Activated naive CD4-positive, alpha-beta T cell treated with anti-CD3 and anti-CD28 coated beads for 36 hours (primary cell): ENCODE measurements at places on chromosomes 2 and 18.
A peak's percentile ranks its signal among the peaks of the same experiment; 100 is the strongest.

DNA sequence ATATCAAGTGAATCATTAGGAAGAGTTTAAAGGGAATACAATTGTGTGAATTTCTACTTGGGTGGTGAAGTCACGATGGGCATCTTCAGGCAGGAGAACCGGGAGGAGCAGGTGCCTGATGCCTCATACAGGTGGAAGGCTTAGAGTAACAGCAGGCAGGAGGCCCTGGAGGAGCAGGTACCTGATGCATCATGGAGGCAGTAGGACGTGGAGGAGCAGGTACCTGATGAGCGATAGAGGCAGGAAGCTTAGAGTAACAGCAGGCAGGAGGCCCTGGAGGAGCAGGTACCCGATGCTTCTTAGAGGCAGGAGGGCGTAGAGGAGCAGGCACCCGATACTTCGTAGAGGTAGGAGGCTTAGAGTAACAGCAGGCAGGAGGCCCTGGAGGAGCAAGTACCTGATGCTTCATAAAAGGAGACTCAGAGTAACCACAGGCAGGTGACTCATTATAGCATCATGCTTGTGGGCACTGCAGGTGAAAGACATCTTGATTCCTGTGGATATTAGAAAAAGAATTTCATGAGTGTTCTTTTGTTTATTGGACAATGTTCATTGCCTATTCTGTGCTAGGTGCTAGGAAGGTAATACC lies 133.9 kb downstream of the ATP9B start:
- DNase-seq = peak; percentile 60

DNA sequence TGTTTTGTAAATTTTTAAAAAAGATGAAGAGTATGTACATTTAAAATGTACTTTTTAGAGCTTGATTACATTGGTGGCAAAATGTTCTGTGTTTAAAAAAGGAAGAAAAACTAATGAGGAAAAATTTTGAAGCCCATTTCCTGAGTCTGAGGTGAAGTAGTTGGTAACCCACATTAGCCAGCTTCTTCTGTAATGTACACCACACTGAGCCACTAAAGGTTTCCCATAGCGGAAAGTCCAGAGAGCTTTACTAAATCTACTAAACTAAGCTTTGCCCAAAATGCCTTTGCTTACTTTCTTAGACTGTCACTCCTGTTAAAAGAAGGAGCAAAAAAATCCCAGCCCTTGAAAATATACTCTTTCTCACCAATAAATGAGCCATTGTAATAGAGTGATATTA lies 804.8 kb upstream of the ZEB2 start:
- DNase-seq = no peak

DNA sequence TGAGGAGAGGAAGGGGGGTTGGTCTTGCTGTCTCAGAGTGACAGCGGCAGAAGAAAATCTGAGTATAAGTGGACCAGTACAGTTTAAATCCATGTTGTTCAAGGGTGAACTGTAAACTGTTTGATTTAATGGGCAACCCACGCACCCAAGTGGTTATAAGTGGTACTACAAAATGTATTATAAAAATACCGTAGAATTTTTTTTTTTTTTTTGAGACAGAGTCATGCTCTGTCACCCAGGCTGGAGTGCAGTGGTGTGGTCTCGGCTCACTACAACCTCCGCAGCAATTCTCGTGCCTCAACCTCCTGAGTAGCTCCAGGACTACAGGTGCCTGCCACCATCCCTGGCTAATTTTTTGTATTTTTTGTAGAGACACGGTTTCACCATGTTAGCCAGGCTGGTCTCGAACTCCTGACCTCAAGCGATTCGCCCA lies 2.1 kb upstream of the CHCHD5 start:
- DNase-seq = peak; percentile 38

DNA sequence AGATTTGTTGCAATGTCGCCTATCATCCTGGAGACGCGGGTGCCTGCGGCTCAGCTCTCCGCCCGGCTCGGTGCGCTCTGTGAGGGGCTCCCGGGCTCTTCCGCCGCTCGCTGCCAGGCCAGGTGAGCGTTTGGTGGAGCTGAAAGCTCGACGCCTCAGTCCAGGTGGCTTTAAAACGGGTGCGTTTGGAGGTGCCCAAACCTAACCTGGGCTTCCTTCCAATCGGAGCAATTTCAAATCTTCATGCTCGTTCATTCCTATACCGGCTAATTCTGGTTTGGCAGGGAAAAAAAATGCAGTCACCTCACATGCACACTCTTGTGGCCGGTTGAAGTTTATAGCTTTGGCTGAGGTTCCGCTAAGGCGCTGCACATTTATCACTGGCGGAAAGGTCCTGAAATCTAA lies at the start of gene SLC16A14:
TSS of gene SLC16A14 (minus strand) at position 274 of the 405 bp plus-strand sequence. CDS start 9,572 bp downstream, outside the sequence.
- DNase-seq = peak; percentile 55

GRCh38 chr2:209002054-209002453 lies 421.8 kb upstream of the MAP2 start:
- no peak for DNase-seq

GRCh38 chr2:213221957-213222356 lies 62.3 kb upstream of the SPAG16 start:
- no peak for DNase-seq

GRCh38 chr2:52404866-52405265 lies 1362.7 kb upstream of the CHAC2 start:
- DNase-seq = no peak

GRCh38 chr18:37135177-37135576 lies 306.2 kb downstream of the KIAA1328 start:
- no peak for DNase-seq
